Activated naive CD4-positive, alpha-beta T cell treated with anti-CD3 and anti-CD28 coated beads for 36 hours (primary cell): ENCODE measurements at places on chromosomes 3 and 15.

DNA sequence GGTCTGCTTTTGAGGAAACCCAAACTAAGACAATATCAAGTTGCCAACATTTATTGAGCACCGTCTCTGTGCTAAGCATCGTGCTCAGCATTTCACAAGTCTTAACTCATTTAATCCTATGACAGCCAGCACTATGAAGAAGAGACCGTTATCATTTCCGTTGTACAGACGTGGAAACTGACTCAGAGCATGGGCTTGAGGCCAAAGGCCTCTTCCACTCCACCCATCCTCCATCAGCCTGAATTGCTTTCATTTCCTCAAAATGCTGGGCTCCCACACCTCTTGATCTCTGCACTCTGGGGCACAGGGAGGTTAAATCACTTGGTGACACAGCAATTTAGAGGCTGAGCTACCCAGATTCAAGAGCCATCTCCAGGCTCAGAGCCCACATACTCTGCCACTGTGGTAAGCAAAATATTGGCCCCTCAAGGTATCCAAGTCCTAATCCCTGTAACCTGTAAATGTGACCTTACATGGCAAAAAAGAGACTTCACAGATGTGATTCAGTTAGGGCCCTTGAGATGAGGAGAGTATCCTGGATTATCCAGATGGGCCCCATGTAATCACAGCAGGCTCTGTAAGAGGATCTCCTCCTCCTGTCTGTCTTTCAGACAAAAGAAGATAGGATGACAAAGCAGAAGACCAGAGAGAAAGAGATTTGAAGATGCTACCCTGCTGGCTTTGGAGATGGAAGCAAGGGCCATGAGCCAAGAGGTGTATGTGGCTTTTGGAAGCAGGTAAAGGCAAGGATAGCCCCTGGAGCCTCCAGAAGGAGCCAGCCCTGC is 24.3 kb upstream of the FLNB start:
- DNase-seq: peak; percentile 83

GRCh38 chr3:21435871-21436270 is 315.1 kb downstream of the ZNF385D start:
- DNase-seq: no peak

GRCh38 chr3:21158861-21159542 is 592.0 kb downstream of the ZNF385D start:
- no peak for DNase-seq

GRCh38 chr3:138948371-138949001 is 1.5 kb downstream of the FOXL2NB start:
- DNase-seq: no peak

- DNase-seq: no peak
Observed at GRCh38 chr15:79068790-79069189, 21.8 kb downstream of the RASGRF1 start.

DNA sequence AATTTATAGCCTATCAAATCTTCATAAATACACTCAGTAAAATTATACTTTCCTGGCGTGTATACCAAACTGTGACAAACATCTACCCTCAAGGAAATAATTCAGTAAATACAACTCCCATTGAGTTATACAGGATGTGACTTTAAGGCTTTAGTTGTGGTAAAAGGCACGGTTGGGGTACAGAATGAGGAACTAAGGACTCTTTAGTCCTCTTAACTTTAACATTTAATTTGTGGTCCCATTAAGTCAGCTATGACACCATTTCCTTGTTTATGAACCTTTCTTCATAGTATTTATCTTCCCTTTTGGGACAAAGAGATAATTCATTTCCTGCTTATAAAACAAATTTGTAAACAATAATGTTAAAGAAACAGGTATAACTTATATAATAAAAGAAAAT is 30.2 kb downstream of the IFT80 start:
- DNase-seq: no peak

DNA sequence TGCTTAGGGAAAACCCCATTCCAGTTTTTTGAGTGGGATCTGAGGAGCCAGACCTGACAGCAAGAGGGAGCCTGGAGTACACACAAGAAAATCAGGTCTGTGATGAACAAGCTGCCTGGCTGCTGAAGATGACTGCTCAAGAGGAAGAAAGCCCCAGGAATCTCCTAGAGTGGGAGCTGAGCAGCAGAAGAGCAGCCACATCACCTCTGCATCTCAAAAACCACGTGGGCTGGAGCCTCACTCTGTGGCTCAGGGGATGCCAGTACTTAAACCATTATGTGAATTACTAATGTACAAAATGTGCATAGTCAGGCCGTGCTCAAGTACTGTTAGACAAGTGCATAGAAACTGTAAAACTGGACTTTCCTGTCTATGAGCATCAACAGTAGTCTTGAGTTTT is 52.4 kb downstream of the SLC9A9 start:
- peak; percentile 10 for DNase-seq

- DNase-seq: no peak
Observed at GRCh38 chr3:22894865-22895264, 308.3 kb upstream of the UBE2E2 start.

DNA sequence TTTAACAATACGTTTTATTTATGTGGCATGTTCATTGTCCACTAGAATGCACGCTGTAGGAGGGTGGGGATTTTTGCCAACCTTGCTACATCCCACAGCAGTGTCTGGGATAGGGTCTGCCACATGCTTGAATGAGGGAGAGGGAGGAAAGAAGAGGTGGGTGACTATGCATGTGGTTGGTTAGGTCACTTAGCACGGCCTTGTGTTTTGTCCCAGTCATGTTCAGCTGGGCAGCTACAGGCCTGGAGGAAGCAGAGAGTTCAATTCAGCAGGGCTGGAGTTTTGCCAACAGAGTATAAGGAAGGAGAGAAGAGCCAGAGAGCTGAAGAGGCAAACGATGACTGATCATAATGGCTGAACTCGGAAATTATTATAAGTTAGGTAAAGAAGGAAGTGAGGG is 268.4 kb upstream of the NSMCE3 start:
- DNase-seq: no peak

DNA sequence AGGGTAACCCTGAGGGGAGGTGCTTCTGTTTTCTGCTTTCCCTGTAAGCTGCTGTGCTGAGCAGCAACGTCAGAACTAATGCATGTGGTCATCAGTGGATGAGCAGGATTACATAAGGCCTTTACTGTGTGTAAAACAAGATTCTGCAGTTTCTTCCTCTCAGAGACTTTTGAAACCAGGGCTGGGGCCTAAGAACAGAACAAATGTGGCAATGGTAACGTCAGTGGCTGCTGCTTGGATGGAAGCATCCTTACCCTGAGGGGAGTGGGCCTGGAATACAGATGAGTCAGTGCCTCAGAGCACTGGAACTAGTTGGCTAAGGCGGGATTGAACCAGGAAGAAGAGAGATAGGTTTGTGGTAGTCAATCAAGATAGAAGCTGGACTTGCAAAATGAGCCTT is 180.2 kb upstream of the KCNH8 start:
- DNase-seq: no peak

GRCh38 chr3:123296836-123297626 is 95.3 kb downstream of the SEC22A start:
- no peak for DNase-seq

DNA sequence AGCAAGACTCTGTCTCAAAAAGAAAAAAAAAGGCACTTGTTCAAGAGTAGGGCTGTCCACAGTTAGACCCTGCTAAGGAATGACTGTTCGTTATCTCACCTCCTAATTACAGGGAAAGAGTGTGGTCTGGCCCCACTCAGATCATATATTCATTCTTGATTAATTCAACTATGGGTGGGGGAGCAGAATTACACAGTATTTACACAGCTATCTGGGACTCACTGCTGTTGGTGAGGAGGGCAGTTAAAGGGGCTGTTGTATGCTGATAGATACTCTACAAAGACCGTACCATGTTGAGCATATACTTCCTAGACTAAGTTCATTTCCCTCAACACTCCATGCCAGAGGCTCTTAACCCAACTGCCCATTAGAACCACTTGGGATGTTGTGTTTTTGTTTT is 3.8 kb upstream of the ZNF620 start:
- DNase-seq: no peak

DNA sequence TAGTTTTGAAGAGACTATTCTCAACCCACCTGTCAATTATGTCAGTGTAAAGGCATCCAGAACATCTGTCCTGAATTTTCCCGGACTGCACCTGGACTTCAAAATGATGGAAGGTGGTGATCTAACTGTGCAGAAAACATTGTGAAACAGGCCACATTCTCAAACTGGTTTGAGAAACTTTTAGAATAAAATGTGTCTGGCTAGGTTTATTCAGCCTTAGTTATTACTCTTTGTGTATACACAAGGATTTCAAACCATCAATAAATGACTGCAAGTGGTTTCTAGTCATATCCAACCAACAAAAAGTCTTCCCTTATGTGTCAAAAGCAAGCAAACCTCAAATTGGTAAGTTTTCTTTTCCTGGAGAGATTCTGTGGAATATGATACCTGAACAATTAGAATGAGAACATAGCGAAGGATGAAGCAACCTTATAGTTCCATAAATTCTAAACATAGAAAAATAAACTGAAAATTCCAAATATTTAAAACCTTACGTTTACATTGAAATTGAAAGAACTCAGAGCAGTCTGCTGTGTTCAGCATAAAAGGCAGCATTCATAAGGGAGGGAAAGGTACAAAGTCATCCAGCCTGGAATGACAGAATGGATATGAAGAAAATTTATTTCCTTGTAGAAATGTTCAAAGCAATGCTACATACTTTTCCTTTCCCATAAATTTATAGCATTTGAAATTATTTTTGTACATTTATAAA is 306.6 kb upstream of the TGFBR2 start:
- DNase-seq: no peak

DNA sequence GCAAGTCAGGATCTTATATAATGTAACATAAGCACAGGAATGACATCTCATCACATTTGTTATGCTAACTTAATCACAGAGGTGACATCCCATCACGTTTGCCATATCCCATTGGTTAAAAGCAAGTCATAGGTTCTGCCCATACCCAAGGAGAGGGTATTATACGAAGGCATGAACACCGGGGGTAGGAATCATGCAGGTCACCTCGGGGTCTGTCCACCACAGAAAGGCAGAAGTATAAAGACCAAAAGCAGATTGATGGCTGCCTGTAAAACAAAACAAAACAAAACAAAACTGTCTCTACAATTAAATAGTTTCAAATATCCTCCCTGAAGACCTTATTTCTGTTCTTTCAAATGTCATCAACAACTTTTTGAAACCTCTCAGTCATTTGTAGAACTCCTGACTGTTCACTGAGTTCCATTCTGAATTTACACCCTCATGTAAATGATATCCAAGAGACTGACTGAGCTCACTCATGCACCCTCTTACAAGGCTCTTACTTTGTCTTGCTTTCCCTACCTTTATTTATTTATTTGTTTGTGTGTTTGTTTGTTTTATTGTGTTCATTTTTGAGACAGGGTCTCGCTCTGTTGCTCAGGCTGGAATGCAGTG is 22.7 kb upstream of the ZNF639 start:
- no peak for DNase-seq

- DNase-seq: no peak
Observed at GRCh38 chr3:130528120-130528519, 11.1 kb downstream of the COL6A6 start.

DNA sequence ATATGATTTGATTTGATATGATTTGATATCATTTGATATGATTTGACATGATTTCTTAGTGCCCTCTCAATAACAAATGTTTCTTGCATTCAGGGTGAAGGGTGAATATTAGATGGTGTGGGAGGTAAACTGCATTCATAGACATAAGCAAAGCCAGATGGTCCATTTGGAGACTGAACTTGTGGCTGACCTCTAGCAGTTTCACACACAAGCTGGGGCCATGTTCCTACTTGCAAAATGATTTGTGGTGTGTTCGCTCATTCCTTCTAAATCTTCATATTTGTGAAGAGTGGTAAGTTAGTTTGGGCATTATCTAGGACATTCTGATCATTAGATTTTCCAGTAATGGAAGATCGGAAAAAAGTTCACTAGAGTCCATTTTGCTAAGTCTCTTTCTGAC is 40.5 kb upstream of the CCR4 start:
- DNase-seq: no peak

- no peak for DNase-seq
Observed at GRCh38 chr3:161893972-161894371, 397.4 kb downstream of the OTOL1 start.
